ENCODE measurements at places on chromosomes 3 and 15. TPM values are rescaled to one million over a fixed set of nuclear protein-coding genes. Genes with fewer than 3 reads are reported as not detected.

- H3K36me3 ChIP-seq, result no peaks in the 10 kb centered on the region
- DNase-seq, result no peak
- H3K4me1 ChIP-seq, result no peaks in the 10 kb centered on the region
- no peak overlapping the region for H3K27ac ChIP-seq
- no peak overlapping the region for H3K4me3 ChIP-seq
These were observed 86.9 kb upstream of the SATB1 start for GRCh38 chr3:18512007-18512406.

GRCh38 chr15:45780352-45780751, 145.5 kb downstream of the SQOR start:
- DNase-seq, result no peak
- H3K4me1 ChIP-seq, result no peaks in the 10 kb centered on the region
- H3K27ac ChIP-seq, result no peak overlapping the region
- no peaks in the 10 kb centered on the region for H3K36me3 ChIP-seq

DNA sequence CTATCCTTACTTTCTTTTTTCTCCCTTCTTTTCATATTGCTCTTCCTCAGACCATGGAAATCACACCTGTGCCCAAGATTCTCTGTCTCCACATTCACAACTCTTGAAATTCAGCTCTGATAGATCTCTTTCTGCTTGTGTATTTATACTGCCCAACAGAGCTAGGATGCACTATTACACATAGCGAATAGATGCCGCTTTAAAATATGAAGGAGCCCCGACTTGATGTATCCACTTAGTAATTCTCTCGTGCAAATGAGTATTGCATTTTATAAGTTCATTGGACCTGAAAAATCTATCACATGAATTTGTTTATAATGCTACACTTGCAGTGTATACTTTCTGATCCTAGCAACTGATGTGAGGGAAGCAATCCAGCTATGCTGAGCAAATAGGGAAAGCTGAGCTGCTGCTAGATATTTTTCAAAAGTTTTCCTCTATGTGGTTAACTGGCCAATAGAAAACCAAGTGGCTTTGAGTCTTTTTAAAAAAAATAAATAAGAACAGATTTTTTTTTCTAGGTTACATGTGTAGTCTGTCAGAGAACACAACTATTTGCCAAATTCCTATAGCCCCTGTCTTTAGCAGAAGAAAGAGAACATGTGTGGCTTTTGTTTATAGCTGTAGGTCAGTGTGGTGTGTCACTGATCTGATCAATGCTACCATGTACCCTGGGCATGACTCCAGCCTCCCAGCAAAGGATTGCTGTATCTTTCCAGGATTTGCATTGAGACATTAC, 64.3 kb upstream of the LEKR1 start:
- no peak for DNase-seq
- no peaks in the 10 kb centered on the region for H3K27me3 ChIP-seq
- H3K4me1 ChIP-seq, result peaks cover 16% of the 10 kb centered on the region
- no peak overlapping the region for H3K4me3 ChIP-seq
- no peaks in the 10 kb centered on the region for H3K36me3 ChIP-seq

DNA sequence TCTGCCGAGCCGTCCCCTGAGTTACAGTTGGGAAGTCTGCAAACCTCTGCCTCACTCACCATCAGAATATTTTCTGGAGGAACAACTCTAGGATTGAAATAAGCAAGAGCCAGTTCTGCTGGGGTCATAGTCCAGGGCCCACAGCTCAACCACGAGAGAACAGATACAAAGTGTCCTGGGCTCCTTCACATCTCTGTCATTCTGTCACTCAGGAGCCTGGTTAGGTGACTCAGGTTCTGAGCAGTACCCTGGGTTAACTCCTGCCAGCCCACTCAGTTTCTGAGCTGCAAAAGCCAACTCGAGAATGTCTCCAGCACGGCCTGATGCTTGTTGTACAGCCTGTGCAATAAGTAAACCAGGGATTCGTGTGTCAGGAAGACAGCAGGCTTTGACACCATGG, 155.7 kb downstream of the SLCO3A1 start:
- H3K27ac ChIP-seq, result no peak overlapping the region
- no peak overlapping the region for H3K4me3 ChIP-seq
- DNase-seq, result no peak

GRCh38 chr15:71752128-71752527, 58.2 kb upstream of the NR2E3 start:
- no peak for DNase-seq
- H3K4me3 ChIP-seq, result no peak overlapping the region
- no peak overlapping the region for H3K27ac ChIP-seq
- peaks cover 7% of the 10 kb centered on the region for H3K4me1 ChIP-seq
- no peaks in the 10 kb centered on the region for H3K36me3 ChIP-seq

- no peaks in the 10 kb centered on the region for H3K27me3 ChIP-seq
- H3K4me1 ChIP-seq, result no peaks in the 10 kb centered on the region
- no peak overlapping the region for H3K27ac ChIP-seq
- no peak for DNase-seq
- no peak overlapping the region for H3K4me3 ChIP-seq
These were observed 75.3 kb downstream of the NCEH1 start for GRCh38 chr3:172635588-172635987.

Gene THOC7
- total RNA-seq, result 74.8 TPM

Gene BCHE
- 0.76 TPM for total RNA-seq

Gene MRAS
- total RNA-seq, result 45.8 TPM

Gene ARL14
- total RNA-seq, result not detected

Gene POPDC2
- total RNA-seq, result 7.8 TPM
